ENCODE measurements at places on chromosomes 1 and 21. TPM values are rescaled to one million over a fixed set of nuclear protein-coding genes. Genes with fewer than 3 reads are reported as not detected.

- peaks cover 48% of the 10 kb centered on the region for H3K27me3 ChIP-seq
- DNase-seq = no peak
- no peak overlapping the region for H3K27ac ChIP-seq
- peaks cover 16% of the 10 kb centered on the region for H3K4me1 ChIP-seq
- H3K4me3 ChIP-seq = no peak overlapping the region
- H3K36me3 ChIP-seq = no peaks in the 10 kb centered on the region
Measured at GRCh38 chr21:42118901-42119300, 47.8 kb downstream of the UMODL1 start.

DNA sequence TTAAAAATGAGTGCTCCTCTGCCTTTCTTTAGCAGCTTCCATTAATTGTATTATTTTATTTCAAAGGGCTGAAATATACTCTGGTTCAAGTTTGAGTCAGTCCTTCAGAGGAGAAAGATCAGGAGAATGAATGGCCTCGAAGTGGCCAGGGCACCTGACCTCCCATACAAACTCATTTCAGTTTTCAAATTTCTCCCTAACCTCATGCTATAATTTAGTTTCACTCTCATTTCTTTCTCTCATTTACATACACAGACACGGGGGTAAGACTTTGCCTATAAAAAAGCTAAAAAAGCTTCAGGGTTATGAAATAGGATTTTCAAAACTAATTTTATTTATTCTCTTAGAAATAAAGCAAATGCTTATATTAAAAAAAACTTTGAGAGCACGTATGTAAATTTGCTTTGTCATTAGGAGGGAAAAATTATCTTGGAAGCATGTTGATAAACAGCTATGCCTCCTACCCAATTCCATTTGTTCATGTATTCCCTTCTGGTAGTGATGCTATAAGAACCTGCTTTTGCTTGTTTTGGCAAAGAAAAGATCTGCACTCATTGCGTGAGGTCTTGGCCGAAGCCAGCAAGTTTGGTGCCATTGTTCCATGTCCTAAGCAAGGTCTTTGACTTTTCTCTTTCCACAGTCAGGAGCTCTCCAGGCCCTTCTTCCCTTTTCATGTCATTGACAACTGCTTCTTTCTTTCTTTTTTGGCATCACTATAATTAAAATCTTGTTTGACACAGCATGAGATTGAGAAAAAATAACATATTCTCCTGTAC is 80.4 kb upstream of the LRRC53 start:
- H3K4me1 ChIP-seq = peaks cover 9% of the 10 kb centered on the region
- no peaks in the 10 kb centered on the region for H3K36me3 ChIP-seq
- DNase-seq = no peak
- no peak overlapping the region for H3K4me3 ChIP-seq
- peaks cover 5% of the 10 kb centered on the region for H3K27me3 ChIP-seq

DNA sequence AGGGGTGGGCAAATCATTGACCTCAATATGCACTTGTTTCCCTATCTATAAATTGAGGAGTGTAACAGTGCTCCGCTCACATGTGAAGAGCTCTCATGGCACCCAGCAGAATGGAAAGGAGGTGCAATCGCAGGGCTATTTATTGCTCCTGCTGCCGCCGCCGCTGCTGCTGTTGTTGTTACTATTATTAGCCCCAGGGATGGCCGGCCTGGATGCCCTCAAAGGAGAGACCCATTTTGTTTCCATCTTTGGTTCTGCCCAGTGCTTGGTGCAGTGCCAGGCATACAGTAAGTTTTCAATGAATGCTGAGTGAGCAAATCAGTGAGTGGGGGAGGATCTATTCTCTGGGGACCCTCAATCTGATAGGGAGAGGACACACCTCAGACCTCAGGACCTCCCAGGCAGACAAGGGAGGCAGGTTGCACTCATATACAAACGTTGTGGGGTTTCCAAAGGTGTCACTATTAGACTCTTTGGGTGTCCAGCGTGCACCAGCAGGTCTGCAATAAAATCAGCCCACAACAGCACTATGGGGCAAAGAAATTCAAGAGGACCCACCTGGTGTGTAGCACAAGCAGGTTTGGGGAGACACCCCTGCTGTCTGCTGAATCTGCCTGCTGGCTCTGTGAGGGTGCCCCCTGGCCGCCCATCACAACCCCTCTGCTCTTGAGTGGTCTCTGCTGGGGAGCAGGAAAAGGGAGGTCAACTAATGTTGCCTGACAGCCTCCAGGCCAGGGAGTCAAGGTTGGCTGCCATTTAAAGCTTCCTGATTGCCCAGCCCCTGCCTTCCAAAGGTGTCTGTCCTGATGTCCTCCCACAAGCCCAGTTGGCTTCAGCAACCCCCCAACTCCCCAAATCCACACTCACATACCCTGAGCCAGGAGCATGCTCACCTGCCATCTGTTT is 136.3 kb downstream of the ACTL8 start:
- H3K27ac ChIP-seq = no peak overlapping the region
- no peaks in the 10 kb centered on the region for H3K36me3 ChIP-seq
- no peaks in the 10 kb centered on the region for H3K4me1 ChIP-seq
- H3K4me3 ChIP-seq = no peak overlapping the region
- peaks cover 78% of the 10 kb centered on the region for H3K27me3 ChIP-seq

- H3K36me3 ChIP-seq = peaks cover 4% of the 10 kb centered on the region
- H3K4me3 ChIP-seq = no peak overlapping the region
- H3K4me1 ChIP-seq = no peaks in the 10 kb centered on the region
- H3K27ac ChIP-seq = no peak overlapping the region
- no peak for DNase-seq
Measured at GRCh38 chr1:2375923-2376260, 15.5 kb downstream of the MORN1 start.

DNA sequence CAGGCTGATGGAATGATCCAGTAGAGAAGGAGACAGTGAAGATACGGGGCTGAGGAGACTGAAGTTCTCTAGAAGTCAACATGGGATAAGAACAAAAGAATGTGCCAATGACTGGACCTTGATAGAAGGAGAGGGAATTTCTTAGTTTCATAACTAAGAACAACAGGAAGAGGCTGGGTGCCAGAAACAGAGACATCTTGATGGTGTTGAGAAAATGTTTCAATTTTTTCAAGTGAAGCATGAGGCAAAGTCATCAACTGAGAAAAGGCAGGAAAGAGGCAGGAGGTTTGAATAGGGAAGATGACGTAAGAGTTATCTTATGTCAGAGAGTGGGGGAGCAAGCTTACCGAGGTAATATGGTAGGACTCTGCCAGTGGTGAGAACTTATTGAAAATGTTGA is 80.1 kb downstream of the SPAG17 start:
- peaks cover 4% of the 10 kb centered on the region for H3K4me1 ChIP-seq
- no peak for DNase-seq
- no peaks in the 10 kb centered on the region for H3K27me3 ChIP-seq
- H3K27ac ChIP-seq = no peak overlapping the region

DNA sequence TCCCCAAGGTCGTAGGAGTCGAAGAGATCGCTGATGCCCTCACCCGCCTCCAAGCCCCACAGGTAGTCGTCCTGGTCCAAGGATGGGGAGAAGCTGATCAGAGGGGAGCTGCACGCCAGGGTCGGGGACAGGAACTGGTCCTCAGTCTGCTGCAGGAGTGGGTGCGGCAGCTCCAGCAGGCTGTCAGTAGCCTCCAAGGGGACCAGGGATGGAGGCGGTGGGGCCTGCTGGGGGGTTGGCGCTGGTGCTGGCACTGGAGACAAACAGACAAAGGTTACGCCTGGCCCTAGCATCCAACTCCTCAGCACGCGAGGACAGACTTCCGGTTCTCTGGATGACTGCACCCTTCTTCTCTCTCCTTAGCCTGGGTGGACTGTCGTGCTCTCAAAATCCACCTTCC is 21.1 kb downstream of the E2F2 start:
- no peak overlapping the region for H3K4me3 ChIP-seq
- H3K27ac ChIP-seq = no peak overlapping the region
- H3K4me1 ChIP-seq = no peaks in the 10 kb centered on the region
- peaks cover 2% of the 10 kb centered on the region for H3K36me3 ChIP-seq
- no peaks in the 10 kb centered on the region for H3K27me3 ChIP-seq

DNA sequence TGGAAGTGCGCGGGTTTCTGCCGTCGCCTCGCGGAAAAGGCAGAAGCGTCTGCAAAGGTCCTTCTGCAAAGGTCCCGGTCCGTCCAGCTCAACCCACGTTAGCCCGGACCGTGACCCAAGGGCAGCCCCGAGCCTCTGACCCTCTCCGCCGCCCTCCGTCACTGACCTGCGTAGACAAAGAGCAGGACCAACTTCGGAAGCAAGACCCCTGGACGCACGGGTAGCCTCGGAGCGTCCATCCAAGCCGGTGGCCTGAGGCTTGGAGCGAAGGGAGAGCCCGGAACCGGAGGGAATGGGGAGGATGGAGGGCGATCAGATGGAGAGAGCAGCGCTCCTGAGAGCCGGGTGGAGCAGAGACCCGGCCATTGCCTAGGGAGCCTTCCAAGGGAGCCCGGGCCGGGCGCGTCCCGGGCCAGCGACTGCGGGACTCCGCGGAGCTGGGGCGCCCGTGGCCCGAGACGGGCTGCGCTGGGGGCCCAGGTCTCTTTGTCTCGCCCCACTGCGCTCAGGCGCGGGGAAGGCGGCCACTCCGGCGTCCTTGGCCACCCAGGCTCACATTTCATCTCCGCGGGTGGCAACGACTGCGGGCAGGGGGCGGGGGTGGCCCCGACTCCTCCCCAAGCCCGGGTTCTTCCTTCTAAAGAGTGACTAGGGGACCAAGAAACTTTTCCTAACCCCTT is at the start of gene CYYR1:
Gene CYYR1, minus strand, starts transcription at position 585 of the 680 bp plus-strand sequence. Its CDS starts 346 bp downstream, at position 239.
- H3K4me3 ChIP-seq = peak within 1 kb of the TSS; percentile 99
- peak; percentile 33 for DNase-seq
- H3K36me3 ChIP-seq = peaks cover 17% of the 10 kb centered on the region
- H3K27me3 ChIP-seq = no peaks in the 10 kb centered on the region
- H3K4me1 ChIP-seq = peaks cover 24% of the 10 kb centered on the region

DNA sequence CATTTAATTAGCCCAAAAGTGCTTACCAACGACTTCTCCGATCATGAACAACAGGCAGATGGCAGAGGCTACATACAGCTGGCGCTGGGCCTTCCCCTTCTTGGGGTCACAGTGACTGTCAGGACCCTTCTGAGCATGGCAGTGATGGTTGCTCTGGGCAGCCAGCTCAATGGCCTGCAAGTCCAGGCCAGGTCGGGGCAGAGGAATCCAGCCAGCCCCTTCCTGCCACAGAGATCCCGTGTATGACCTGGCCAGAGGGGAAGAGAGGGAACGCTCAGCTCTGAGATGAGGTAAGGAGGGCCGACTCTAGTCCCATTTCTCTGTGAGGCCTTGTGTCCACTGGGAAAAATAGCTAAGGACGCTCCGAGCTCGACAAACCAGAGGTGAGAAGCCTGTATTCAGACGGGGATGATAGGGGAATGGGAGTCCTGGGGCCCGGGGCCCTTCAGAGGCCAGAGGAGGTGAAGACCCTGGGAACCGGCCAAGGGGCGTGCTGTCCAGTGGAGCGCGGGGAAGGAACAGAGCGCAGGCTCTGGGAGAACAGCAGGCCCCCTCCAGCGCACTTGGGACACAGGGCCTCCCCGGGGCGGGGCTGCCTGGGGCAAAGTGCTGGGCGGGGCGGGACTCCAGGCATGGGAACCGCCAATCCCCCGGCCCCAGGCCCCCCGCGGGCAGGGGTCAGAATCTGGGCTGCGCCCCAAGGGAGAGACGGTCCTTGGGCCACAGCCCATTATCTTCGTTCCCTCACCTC is 772 bp downstream of the SLC30A2 start:
- DNase-seq = no peak
- H3K27me3 ChIP-seq = peaks cover 61% of the 10 kb centered on the region
- peaks cover 40% of the 10 kb centered on the region for H3K4me1 ChIP-seq
- peak overlapping the region; percentile 72 for H3K4me3 ChIP-seq
- H3K36me3 ChIP-seq = no peaks in the 10 kb centered on the region
- peak overlapping the region; percentile 62 for H3K27ac ChIP-seq

- H3K4me3 ChIP-seq = no peak overlapping the region
- H3K4me1 ChIP-seq = peaks cover 24% of the 10 kb centered on the region
- no peak overlapping the region for H3K27ac ChIP-seq
- no peaks in the 10 kb centered on the region for H3K36me3 ChIP-seq
- DNase-seq = no peak
Measured at GRCh38 chr1:58870298-58870676, 86.4 kb upstream of the JUN start.

DNA sequence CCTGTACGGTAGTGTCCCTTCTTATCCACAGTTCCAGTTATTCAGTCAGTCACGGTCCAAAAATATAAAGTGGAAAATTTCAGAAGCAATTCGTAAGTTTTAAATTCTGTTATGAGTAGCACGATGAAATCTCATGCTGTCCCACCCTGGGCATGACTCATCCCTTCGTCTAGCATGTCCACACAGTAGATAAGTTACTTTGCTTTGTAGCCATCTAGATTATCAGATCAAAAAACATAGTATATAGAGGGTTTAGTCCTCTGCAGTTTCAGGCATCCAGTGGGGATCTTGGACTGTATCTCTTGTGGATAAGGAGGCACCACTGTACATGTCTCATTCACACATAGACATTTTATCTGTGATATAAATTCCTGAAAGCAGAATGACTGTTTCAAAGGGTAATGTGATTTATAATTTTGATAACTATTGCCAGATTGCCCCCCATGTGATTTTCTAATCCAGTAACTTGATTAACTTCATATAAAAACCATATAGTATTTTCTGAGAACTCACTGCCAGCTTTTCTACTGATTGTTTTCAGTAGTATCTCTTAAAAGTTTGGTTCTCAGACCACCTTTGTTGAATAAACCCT is 143.3 kb downstream of the DYRK1A start:
- peaks cover 49% of the 10 kb centered on the region for H3K36me3 ChIP-seq
- H3K4me3 ChIP-seq = no peak overlapping the region
- no peak overlapping the region for H3K27ac ChIP-seq

DNA sequence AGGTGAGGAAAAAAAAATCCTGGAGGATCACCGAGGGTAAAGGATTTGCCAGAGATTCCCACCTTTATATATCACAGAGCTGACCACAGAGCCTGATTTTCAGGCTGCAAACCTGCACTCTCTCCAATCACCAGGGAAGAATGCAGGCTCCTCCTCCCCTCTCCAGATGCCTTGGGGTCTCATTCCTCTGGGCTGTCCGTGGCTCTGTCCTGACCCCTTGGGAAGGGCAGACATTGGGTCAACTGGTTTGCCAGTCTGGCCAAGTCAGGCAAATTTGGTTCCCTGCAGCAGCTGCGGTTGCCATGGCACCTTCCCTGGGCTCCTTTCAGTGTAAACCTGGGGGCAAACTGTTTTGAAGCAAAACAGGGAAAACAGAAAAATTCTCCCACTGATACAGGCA is 11.6 kb upstream of the OPRD1 start:
- H3K36me3 ChIP-seq = no peaks in the 10 kb centered on the region
- DNase-seq = no peak
- H3K27me3 ChIP-seq = no peaks in the 10 kb centered on the region
- no peak overlapping the region for H3K4me3 ChIP-seq
- H3K27ac ChIP-seq = no peak overlapping the region
- H3K4me1 ChIP-seq = peaks cover 5% of the 10 kb centered on the region

SDF4 gene
- 103 TPM for total RNA-seq

ACTN2 gene
- total RNA-seq = 2.2 TPM

NPPA gene
- total RNA-seq = not detected

LRRN2 gene
- total RNA-seq = 3.3 TPM

CATSPERE gene
- total RNA-seq = 2.2 TPM

Measured in mesothelial cell of epicardium (in vitro differentiated cells).